Activated naive CD8-positive, alpha-beta T cell treated with anti-CD3 and anti-CD28 coated beads, Interleukin-2, amount 10 ng/mL, durations not matched to agents 7 days and 5 days (primary cell): ENCODE measurements at places on chromosomes 2 and 18. TPM values are rescaled to one million over a fixed set of nuclear protein-coding genes. Genes with fewer than 3 reads are reported as not detected.

ITGA4 gene
- 216 TPM for total RNA-seq

COL4A3 gene
- not detected for total RNA-seq

- peaks cover 31% of the 10 kb centered on the region for H3K4me1 ChIP-seq
- no peak for DNase-seq
- H3K4me3 ChIP-seq: no peak overlapping the region
- H3K36me3 ChIP-seq: no peaks in the 10 kb centered on the region
- H3K27me3 ChIP-seq: peaks cover 7% of the 10 kb centered on the region
Measured at GRCh38 chr2:113137827-113138226, 10.4 kb downstream of the IL1RN start.

DNA sequence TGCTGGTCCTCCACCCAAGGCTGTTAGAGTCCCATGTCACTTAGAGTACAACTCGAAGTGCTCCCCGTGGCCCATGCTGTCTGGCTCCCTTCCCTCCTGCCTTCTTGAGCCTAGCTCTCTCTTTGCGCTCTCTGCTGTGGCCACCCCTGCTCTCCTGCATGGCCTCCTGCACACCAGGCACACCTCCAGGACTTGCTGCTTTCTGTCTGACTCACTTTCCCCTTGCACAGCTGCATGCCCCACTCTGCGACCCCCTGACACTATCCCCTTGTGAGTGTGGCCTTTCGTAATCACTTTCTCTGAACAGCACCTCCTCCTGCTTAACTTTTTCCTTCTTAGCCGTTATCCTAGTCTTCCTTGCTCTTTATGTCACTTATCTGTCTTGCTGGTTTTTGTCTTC lies 343.6 kb downstream of the TGIF1 start:
- DNase-seq: no peak
- peaks cover 10% of the 10 kb centered on the region for H3K27me3 ChIP-seq
- H3K36me3 ChIP-seq: no peaks in the 10 kb centered on the region
- no peak overlapping the region for H3K4me3 ChIP-seq
